ENCODE measurements at places on chromosomes 6 and 20. TPM values are rescaled to one million over a fixed set of nuclear protein-coding genes. Genes with fewer than 3 reads are reported as not detected.

The MUCL3 gene
- total RNA-seq = not detected

The TRIM40 gene
- not detected for total RNA-seq

The PTCRA gene
- not detected for total RNA-seq

The COL21A1 gene
- 54.3 TPM for total RNA-seq

DNA sequence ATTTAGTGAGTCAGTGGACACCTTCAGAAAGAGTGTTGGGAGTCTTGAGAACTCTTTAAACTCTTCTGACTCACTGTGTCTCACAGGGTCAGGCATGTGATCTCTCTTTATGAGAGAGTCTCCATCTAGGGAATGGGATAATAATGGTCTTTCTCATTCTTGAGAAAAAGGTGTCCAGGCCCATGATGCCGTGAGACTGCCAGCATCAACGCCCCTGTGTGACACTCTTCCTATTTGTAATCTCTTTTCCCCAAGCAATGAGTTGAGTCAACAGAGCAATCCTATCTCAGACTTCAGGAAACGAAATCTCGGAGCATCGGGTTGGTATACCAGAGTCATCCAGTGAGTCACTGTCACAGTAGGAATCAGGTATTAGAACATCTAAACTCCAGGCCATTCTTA lies 82.3 kb upstream of the BMP2 start:
- no peak for DNase-seq

GRCh38 chr6:15430931-15431405 lies 185.1 kb downstream of the JARID2 start:
- DNase-seq = no peak

- no peak for DNase-seq
Observed at GRCh38 chr6:3392930-3393835, 63.7 kb downstream of the SLC22A23 start.

GRCh38 chr6:108502832-108503231 lies 57.9 kb upstream of the FOXO3 start:
- DNase-seq = no peak

GRCh38 chr6:135440087-135440792 lies 57.3 kb downstream of the AHI1 start:
- no peak for DNase-seq

DNA sequence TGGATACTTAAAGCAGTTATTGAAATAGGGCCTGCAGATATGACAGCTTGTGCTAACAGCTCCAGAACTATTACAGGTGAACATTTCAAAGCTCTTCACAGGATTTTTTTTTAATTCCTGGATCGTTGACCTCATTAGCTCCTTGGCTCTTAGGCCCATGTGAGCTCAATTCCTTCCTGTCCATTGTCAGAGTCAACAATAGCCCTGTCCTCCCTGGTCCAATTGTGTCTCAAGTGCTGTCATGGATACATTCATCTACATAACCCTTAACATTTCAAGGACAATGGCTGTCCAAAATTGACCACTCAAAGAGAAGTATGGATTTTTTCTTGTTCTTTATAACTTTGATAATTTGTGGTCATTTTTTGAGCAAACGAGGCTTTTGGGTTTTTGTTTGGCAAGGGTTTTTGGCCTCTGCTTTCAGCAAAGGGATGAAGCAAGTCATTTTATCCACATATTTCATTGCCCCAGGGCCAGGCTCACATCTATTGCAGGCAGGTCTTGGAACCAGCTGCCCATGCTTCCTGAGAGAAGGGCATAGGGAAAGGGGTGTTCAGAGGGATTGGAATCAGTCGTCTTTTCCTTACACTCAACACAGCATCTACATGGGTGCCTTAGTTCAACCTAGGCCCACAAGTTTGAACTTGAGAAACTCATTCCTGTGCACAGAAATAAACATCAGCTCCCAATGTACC lies 282.1 kb downstream of the TPBG start:
- no peak for DNase-seq

DNA sequence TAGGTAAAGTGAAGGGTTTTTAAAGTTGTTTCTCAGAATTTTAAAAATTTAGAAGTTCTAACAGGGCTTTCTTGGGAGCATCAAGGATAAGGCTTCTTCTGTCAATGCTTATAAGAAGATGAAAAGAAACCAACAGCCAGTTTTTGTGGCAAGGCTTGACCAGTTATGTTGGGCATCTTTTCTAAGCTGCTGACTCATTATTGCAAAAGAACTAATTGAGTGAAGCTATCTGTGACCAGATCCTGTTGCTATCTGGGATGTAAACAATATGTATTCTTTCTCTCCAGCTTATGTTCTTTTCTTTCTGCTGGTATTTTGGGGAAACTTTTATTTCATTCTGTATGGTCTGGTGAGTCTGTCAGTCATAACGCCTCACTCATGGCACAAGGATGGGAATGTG lies 643.8 kb downstream of the HDGFL1 start:
- DNase-seq = no peak
